Stimulated activated CD4-positive, alpha-beta T cell treated with anti-CD3 and anti-CD28 coated beads, Interleukin-4, amount 100 ng/mL, for 48 hours (primary cell): ENCODE measurements at places on chromosomes 3 and 15.

DNA sequence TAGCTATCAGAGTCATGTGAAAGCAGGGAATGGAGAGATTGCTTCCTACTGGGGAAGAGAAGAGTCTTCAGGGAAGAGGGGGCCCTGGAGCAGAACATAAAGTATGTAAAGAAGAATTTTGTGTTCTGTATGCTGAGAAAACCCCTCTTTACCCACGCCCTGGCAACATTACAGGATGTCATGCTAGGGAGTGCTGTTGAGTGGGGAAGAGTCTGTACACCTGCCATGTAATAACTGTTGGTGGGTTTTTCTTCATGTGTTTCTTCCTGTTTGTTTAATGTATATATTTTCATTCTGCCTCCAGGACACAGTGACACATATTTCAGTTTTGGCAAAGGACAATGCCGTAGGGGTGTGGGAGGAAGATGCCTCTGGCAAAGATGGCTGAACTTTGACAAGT is 122.8 kb upstream of the LPP start:
- no peak for DNase-seq

DNA sequence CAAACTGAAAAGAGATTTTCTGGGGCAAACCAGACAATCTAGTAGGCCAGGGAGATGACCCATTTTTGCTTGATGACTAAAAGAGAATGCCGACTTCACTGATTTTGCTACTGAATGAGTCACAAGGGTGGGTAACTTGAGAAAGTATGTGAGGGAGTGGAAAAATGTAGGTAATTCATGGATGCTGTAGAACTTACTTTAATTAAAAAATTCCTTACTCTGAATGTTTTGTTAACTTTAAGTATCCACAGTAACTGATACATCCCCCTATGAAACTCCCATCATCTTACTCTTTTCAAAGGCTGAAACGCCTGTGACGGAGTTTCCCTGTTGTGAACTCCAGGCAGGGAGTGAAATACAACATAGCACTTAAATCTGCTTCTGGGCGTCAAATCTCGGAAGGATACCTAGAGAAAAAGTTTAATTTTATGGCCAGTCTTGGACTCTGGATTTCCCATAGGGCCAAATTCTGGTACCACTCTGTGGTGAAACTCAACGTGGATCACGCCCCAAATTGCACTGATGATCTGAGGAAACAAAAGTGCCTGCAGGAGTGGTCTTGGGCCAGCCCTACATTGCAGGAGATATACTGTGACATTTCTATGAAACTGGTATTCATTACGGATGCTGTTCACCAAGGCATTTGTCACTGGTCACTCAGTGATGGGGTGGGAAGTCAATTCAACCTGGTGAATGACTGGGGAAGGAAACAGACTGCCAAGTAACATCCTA is 24.0 kb downstream of the GOLIM4 start:
- no peak for DNase-seq

- no peak for DNase-seq
Measured at GRCh38 chr15:48636511-48636910, 9.0 kb downstream of the FBN1 start.

DNA sequence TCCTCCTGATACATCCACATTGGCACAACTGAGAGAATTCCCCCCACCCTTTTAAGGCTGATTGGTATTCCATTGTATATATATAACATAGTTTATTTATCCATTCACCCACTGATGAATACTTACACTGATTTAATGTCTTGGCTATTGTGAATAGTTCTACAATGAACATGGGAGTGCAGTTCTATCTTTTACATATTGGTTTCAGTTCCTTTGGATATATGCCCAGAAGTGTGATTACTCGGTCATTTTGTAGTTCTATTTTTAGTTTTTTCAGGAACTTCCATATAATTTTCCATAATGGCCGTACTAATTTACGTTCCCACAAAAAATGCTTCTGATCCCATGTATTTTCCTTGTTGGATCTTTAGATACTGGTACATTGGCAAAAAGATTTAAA is 135.3 kb downstream of the FMN1 start:
- no peak for DNase-seq

DNA sequence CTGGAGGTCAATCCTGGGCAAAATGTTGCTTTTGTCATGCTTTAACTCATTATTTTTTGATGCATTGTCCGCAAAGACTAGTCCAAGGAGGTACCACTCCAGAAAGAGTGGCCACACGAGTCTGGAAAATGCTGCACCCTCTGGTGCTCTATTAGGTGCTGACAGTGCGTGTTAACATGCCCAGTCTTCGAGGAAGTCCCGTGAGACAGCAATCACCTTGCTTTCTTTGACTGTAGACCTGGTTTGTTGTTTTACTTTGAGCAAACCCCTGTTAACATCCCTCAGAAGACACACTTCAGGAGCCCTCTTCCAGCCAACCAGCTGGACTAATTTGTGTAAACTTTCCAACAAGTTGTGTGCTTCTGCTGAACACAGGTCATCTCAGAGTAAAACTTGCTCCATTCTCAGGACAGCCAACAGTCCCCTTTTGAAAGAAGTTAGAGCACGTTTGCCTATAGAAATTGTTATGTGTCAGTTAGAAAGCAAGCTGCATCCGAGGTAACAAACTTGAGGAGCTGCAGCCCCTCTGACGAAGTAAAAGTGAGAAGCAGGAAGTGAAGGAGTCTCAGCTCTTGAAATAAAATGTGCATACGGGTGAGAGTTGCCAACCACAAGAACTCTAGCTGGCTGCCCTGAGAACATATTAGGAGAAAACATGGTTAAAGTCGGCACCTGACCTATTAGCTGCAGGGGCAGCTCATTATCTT is 205.0 kb downstream of the LPP start:
- DNase-seq = no peak

DNA sequence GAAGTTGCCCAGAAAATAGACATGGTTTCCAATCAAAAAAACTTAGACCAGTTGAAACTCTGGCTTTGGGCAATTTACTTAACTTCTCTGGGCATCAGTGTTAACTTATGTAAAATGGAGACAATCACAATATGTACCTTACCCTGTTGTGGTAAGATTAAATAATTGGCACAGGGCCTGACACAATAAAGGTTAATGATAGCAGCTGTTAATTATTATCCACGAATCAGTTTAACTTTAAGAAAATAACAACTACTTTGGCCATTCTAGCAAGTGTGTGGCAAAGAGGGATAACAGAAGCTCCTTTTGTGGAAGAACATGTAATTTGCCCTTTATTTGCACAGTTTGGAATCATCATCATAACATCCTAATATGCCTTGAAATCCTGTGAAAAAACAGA is 787.6 kb downstream of the FHIT start:
- DNase-seq = no peak

GRCh38 chr3:182597621-182598041 is 195.7 kb upstream of the ATP11B start:
- no peak for DNase-seq

DNA sequence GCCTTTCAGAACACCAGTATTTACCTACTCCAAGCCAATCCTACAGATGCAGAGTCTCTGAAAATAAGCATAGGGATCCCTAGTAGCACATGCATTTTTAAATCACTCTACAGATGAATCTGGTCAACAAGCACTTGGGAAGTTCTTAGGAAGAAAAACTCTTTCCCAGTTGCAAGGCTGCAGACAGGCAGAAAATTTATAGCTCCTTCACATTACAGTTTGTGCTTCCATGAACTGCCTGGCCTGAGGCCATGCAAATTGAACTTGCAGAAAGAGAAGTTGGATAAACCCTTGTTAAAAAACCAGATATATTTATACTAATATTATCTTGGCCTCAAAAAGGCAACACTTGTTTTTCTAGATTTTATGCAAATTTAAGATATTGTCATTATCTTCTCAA is 256.9 kb downstream of the EPHA3 start:
- no peak for DNase-seq

- DNase-seq = no peak
Measured at GRCh38 chr15:31494786-31495185, 168.2 kb downstream of the KLF13 start.

- DNase-seq = no peak
Measured at GRCh38 chr3:186826410-186826975, 16.0 kb upstream of the ADIPOQ start.

DNA sequence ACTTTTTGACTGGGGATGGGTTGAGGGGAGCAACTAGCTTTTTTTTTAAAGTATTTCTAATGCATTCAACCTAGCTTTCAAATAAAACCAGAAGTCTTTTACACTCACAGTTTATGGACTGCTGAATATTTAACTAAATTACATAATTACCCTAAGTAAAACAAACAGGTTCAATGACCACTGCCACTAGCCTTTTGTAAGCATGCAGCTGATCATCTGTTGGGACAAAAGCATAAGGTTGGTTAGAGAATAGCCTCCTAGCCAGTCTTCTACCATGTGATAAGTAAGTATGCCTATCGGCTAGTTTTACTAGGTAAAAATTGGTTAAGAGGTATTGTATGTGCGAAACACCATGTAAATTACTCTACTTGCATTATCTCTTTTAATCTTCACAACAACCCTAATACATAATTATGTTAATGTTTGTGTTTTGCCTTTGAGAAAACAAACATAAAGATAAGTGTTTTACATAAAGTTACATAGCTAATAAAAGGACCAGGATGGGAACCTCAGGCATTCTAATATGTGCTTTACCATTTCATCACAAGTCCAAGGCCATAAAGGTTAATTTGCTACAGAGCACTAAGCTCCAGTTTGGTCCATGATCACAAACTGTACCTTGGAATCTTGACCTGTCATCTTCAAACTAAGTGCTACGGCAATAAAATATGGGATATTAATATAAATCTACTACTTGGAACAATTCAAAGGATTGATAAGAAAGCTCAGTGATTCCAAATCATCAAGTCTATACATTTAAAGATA is 13.2 kb downstream of the PFN2 start:
- no peak for DNase-seq

DNA sequence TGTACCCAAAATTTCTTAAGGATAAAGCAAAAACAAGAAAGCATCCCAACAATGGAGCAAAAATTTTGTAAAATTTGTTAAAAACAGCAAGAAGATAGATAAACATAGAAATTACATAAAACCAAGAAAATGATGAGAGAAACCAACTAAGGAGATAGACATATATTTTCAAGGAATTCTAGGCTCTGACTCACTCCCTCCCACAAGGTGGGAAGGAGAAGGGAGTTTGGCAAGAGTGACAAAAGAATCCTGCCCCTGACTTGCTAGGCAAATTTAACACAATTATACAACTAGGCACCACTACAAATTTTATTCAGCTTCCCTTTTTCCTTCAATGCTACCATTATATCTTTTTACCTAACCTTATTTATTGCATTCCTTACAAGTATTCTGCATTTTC is 70.9 kb downstream of the MYO9A start:
- no peak for DNase-seq

- no peak for DNase-seq
Measured at GRCh38 chr3:1087066-1087560, 5.7 kb upstream of the CNTN6 start.

DNA sequence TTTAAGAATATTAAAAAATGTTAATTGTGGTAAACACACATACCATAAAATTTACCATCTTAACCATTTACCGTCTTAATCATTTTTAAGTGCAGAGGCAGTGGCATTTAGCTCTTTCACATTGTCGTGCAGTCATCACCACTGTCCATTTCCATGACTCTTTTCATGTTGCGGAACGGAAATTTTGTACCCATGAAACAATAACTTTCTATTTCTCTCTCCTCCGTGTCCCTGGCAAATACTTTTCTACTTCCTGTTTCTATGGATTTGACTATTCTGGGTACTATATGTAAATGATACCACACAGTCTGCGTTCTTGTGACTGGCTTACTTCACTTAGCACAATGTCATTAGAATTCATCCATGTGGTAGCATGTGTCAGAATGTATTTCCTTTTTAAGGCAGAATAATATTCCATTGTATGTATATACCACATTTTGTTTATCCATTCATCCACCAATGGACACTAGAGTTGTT is 27.9 kb downstream of the AKAP13 start:
- DNase-seq = peak; percentile 20

DNA sequence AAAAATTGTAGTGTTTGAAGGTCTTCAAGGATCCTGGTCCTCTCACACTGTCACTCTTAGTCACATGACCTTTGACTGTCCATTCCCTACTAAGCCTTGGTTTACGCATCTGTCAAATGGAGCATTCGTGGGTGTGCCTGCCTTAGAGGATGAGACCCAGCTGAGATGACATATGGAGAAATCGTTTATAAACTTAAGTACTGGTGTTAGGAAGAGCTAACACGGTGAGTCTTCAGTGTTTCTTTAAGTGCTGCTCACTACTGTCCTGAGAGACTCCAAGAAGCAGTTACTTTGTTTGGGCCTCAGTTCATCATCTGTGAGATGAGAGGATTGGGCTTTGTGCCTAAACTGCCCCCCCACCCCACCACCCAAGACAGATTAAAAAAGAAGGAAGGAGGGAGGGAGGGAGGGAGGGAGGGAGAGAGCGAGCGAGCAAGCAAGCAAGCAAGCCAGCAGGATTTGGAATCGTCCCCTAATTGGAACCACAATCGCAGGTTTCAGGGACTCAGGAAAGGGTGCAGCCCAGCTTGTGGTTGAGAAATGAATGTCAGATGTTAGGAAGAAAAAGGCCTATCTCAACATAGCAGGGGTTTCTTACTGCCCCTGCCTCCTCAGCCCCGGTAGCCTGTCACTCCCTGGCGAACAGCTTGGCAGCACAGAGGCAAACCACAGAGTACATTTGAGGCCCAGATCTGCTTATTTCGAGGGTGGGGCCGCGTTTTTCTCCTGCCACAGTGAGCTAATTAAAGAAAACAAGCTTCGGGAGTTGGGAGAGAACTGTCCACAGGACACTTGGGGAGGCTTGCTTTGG is 32.7 kb downstream of the SMAD3 start:
- DNase-seq = no peak

DNA sequence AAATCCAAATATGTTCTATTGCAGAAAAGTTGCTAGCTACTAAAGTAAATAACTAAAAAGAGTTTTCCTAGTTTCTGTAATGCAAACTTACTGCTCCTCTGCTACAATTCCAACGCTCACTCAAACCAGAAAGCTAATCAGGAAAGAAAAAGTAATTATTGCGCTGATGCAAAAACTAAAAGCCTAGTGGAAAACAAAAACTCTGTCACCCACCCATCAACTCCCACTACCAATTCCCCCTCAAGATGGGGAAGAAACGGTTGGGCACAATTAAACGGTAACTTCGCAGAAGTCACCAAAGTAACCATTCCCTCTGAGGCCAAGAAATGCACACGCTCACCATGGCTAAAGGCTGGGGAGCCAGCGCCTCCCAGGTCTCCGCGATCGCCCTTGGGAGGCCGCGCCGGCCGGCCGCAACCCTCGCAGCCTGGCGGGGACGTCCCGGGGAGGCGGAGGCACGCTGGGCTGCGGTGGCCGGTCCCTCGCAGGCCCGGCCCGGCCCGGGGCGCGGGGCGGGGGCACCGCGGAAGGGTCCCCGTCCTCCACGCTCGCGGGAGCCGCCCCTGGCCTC is 684 bp downstream of the SLTM start:
- no peak for DNase-seq

DNA sequence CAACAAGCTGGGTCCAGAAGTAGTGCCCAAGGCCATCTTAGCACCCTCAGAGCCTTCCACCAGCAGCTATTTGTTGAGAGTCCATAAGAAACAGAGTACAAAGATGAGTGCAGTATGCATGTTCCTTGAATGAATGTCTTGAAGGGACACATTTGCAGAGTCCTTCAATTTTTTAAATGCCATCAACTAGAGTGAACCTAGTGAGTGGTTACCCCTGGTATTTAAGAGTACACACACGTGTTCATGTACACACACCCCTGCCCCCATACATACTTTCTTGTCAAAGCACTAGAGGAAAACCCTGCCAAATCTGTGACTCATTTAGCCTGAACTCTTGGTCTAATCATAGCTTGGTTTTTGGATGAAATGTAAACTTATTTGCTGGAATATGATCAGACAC is 84.5 kb upstream of the GALNT15 start:
- DNase-seq = no peak
